ENCODE measurements at places on chromosomes 16 and 17. TPM values are rescaled to one million over a fixed set of nuclear protein-coding genes. Genes with fewer than 3 reads are reported as not detected.

DNA sequence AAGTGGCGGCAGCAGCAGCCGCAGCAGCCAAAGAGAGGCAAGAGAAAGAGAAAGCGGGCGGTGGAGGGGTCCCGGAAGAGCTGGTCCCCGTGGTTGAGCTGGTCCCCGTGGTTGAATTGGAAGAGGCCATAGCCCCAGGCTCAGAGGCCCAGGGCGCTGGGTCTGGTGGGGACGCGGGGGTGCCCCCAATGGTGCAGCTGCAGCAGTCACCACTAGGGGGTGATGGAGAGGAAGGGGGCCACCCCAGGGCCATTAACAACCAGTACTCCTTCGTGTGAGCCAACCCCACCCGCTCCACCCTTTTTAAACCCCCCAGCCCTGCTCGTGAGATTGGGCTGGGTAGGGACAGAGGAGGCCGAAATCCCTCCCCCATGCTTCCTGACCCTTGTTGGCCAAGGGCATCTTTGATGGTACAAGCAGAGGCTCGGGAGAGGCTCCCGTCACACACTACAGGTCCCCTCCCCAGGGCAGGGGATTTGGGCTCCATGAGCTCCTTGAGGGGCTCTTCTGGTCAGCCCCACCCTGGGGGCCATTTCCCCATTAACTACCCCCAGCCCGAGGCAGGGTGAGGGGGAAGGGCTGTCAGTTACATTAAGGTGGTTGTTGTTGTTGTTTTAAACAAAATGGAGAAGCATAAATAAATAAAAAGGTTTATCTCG, 4.6 kb upstream of the ATP2A1 start:
- no peak for DNase-seq

DNA sequence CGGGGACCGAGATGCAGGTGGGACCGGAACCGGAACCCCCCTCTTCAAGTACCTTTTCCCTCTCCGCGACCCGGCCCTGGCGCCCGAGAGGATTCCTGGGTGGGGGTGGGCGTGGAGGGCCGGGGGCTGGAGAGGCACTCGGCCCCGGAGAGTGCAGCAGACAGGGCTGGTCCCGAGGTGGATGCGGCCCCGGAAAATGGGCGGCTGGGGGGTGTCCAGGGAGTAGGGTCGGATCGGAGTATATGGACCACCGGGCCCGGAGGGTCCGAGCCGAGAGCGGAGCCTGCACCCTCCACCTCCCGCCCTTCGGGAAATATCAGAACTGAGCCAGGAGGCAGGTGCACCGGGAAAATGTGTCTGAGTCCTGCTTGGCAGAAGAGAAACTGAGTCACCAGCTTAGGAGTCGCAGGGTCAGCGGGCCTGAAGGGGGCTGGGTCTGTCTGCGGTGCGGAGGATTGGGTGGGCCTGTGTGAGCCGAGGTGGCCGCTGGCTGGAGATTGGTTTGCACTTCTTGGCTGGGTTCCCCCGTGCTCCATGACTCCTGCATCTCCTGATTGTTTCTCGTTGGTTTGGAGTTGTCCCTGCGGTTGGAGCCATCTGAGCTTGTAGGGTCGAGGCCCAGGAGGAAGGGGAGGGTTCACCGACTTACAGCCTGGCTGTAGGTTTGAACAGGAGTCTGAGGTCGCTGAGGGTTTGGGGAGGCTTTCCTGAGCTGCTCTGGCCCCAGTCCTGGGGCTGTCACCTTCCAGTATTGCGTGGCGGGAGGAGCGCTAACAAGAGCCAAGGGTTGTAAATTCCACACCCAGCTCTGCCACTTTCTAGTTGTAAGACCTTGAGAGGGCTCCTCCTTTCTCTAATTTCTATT, 518 bp downstream of the SH2B1 start:
- peak; percentile 30 for DNase-seq

GRCh38 chr17:51640108-51640622, 379.8 kb downstream of the UTP18 start:
- DNase-seq: no peak

GRCh38 chr16:55542459-55543082, 23.9 kb upstream of the CAPNS2 start:
- DNase-seq: peak; percentile 76

GRCh38 chr17:50198026-50198669, 3.3 kb downstream of the COL1A1 start:
- peak; percentile 76 for DNase-seq

GRCh38 chr17:80063830-80064585, 27.6 kb downstream of the CCDC40 start:
- peak; percentile 50 for DNase-seq

DNA sequence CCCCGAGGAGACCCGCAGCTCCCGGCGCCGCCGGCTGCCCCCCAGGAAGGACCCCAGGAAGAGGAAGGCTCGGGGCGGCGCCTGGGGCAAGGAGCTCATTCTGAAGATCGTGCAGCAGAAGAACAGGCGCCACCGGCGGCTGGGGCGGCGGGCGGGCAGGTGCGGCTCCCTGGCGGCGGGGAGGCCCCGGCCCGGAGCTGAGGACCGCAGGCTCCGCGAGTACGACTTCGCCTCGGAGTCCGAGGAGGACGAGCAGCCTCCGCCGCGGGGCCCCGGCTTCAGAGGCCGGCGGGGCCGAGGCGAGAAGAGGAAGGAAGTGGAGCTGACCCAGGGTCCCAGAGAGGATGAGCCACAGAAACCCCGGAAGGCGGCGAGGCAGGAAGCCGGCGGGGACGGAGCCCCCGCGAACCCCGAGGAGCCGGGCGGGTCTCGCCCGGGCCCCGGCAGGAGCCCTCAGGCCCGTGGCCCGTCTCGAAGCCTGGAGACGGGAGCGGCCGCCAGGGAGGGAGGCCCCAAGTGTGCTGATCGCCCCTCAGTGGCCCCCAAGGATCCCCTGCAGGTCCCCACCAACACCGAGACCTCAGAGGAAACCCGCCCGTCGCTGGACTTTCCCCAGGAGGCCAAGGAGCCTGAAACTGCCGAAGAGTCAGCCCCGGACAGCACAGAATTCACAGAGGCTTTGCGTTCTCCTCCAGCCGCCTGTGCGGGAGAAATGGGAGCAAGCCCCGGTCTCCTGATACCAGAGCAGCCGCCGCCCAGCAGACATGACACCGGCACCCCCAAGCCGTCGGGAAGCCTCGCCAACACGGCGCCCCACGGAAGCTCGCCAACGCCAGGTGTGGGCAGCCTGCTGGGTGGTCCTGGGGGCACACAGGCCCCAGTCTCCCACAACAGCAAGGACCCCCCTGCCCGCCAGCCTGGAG, 22.3 kb upstream of the ZFPM1 start:
- no peak for DNase-seq

DNA sequence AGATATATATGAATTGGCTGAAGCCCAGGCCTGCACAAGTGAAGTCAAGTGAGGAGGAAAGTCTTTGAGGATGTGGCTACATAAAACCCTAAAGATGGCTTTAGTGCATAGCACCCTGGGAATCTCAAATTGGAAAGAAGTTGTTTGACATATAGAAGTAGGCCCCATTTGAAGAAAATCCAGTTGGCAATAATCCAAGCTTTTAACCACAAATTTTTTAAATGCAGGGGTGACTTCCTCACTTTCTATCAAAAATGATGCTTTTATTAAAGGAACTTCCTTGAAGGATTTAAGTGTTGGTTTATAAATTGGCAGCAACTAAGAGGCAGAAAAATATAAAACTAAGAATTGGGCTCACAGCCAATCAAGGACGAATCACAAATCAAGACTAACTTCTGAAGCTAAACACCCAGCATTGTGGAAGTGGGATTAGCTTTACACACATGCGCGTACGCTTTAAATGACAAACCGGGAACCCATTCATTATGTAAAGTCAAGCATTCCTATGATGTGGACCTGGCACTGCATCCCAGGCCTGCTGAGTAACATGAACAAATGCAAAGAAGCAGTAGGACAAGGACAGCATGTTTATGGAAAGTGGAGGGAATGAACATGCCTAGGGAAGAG, 63.3 kb downstream of the NOG start:
- no peak for DNase-seq

DNA sequence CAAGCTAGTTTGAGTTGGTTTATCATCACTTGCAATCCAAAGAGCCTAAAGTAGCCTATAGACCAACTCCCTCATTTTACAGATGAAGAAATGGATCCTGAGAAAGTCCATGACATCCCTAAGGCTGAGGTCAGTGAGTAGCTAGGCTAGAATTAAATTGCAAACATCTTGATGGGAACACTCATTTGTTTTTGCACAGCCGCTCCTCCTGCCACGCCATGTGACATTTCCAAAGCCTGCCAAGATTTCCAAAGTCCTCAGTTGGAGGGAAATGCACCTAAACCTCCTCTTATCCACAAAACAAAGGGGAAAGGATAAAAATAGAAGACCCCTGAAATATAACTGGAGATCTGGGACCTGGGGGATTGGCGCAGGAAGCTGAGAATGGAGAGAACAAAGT, 15.0 kb downstream of the TMEM92 start:
- peak; percentile 57 for DNase-seq

- no peak for DNase-seq
These were observed 443.2 kb downstream of the XYLT1 start for GRCh38 chr16:17027488-17028129.

DNA sequence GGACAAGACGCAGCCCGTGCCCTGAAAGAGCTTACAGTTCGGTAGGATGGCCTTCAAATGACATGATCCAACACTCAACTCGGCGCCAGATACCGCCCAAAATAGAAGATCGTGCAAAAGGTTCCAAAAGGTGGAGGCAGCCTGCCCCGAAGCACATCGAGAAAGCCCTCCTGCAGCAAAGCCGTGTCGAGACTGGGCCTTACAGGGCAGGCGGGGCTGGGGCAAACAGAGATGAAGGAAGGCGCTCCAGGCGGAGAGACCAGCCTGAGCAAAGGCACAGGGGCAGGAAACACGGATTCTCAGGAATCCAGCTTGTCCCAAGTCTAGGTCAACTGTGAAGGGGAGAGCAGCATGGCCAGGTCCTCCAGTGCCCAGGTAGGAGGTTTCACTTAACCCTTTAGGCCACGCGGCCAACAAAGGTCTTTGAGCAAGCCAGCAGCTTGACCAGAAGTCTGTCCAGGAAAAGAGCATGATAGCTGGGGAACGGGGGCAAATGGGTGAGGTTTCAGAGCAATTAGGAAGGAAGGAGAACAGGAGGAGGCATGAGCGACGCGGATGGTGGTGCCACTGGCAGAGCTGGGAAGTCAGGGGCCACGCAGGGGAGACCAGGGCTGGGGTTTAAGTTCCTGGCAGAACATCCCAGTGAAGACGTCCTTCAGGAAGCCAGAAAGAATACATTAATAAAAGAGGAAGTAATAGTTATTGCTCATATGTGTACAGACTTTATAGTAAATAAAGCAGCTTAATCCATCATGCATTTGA, 21.2 kb upstream of the EIF1 start:
- no peak for DNase-seq

GRCh38 chr16:14321542-14321941, 250.4 kb downstream of the MRTFB start:
- no peak for DNase-seq

DNA sequence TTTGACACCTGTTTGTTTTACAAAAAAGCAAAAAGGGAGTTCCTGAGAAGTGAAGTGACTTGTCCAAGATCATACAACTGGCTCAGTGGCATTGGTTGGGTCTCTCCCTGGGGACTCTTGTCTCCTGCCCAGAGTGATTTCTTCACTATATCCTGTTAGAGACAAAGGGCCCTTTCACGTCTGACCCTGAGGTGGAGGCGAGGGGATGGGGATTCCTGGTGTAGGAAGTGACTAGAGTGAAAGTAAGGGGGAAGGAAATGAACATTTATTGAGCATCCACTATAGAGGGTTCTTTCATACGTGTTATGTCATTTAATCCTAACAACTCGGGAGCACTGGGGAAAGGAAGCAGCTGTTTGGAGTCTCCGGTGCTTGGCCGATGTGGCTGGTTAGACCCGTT, 9.0 kb downstream of the ITGB3 start:
- no peak for DNase-seq

DNA sequence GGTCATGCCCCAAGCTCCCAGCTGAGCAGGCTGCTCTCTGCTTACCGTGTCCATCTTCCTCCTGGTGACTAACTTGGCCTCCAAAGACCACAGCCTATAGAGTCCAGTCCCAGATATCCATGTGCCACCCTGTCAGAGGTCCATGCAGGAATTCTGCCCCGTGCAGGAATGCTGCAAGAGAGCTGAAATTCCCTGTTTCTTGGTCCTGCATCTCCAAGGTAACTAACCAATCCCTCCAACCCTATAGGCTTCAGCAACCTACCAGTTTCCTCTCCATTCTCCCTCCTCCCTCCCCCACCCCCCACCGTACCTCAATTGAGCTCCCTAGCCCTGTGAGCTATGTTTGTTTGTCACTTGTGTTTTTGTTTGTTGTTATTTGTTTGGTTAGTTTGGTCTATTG, 9.6 kb upstream of the MKS1 start:
- DNase-seq: no peak

DNA sequence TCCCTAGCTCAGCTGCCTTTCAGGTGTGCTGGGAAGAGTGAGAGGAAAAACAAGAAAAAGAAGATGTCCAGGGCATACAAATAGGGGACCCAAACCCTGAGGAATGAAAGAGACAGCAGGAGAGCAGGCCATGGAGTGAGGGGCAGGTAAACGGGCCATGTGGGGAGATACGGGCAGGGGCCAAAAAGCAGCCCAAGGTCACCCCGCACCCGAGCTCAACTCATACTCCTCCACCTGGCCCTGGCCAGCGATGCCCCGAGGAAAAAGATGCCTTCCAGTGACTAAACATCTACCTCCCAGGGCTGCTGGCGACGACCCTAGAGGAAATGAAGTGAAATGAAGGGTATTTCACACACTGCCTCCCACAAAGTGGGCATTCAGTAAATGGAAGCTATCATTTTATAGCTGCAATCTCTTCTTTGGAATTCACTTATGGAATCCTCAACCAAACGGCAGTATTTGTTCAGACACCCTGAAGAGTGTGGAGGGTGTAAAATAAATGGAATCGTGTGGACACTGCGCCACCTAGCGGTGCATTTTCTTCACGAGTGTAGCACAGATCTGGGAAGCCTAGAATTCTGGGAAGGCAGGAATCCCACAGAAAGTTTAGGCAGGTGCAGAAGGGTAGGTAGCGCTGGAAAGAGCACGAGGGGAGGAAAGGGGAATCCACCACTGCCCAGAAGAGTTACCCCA, 14.9 kb downstream of the ELAC2 start:
- DNase-seq: peak; percentile 48

DNA sequence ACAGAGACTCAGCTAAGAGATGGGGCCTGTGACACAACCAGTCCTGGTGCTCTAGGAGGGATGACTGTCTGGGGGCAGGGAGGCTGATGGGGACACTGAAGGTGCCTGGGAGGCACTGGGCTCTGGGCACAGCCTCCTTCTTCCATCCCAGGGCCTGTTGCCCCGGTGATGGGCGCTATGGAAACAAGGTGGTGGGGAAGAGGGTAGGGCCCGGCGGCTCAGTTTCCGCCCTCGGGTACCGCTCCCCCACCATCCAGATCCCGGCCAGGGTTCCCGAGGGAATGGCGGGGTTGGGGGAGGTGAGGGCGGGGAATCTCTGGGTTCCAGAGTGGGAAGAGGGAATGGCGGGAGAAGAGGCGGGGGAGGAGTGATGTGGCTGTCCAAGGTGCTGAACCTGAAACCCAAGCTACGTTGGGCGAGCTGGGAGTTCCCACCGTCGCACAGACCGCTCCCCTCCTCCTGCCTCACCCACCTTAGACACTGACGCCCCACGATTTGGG, 981 bp downstream of the KCNH4 start:
- no peak for DNase-seq

GRCh38 chr16:87391950-87392820, at the start of gene MAP1LC3B:
Gene MAP1LC3B (plus strand): TSS chr16:87392336. CDS start chr16:87392428, 92 bp downstream.
- peak; percentile 94 for DNase-seq

GRCh38 chr16:24027466-24027865, 191.7 kb downstream of the PRKCB start:
- DNase-seq: no peak

Gene CD300LG
- not detected for total RNA-seq

Gene GLP2R
- not detected for total RNA-seq

Gene ARL4D
- 26.3 TPM for total RNA-seq

Gene NPIPB6
- 0.57 TPM for total RNA-seq
